ENCODE measurements at places on chromosomes 7 and 10.

DNA sequence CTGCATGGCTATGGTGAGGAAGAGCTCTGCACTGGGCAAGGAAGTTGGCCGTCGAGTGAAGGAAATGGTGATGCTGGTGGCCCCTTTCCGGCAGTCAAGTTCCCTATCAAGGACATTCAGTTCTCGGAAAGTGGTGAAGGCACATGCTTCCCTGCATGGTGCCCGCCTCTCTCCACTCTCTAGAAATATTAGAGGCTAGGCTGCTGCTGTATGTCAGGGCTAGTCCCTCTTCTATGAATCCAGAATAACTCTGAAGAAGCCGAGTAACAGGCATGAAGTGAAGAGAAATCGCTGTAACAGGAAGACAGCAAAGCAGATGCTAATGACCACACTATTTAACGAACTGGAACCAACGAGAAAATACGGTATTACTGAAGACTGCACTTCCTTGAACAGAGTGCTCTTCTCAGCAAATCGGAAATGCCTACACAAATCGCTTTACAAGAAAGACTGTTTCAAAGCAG is 5.4 kb downstream of the IDI1 start:
- no peak for DNase-seq

DNA sequence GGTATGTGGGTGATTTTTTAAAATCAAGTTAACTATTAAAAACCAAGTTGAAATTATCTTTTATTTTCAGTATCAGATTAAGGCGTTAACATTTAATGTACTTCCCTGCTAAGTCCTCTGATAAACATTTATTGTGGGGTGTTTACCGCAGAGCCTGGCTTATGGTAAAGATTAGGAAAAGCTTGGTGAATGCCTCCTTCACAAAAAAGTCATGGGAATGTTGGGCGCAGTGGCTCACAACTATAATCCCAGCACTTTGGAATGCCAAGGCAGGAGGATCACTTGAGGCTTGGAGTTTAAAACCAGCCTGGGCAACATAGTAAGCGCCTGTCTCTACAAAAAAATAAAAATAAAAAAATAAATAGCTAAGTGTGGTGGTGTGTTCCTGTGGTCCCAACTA is 53.3 kb downstream of the WAC start:
- no peak for DNase-seq

- DNase-seq: peak; percentile 79
Observed at GRCh38 chr7:152076324-152076821, 50.9 kb downstream of the GALNT11 start.

- DNase-seq: no peak
Observed at GRCh38 chr7:131931370-131931769, 374.9 kb upstream of the PODXL start.

GRCh38 chr7:20839987-20840386 is 53.3 kb upstream of the SP8 start:
- no peak for DNase-seq

DNA sequence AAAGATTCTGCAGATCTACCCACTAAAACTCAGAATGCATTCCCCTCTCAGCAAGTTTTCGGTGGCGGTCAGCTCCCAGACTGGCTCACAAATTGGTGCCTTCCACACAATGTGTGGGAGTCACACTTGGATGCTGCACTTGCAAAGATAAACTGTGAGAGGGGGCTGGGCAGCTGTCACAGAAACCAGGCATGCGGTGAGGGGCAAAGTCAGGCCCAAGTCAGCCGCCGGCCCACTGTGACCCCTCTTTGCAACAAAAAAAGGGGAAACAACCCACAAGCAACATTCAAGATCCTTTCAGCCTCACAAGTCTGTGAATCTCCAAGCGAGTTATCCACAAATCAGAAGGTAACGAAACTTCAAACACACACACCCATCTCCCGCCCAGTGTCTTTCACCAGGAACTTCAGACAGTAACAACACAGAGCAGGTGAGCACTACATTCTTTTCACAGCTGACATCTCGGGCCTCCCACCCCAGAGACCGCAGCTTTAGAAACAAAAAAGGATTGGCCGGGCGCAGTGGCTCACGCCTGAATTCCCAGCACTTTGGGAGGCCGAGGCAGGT is 32.0 kb downstream of the SNX8 start:
- DNase-seq: no peak

GRCh38 chr10:101563007-101563406 is 25.1 kb downstream of the POLL start:
- DNase-seq: no peak

GRCh38 chr10:114766470-114766869 is 55.1 kb upstream of the FHIP2A start:
- no peak for DNase-seq

GRCh38 chr10:96238646-96239623 is 32.4 kb downstream of the BLNK start:
- DNase-seq: peak; percentile 63

DNA sequence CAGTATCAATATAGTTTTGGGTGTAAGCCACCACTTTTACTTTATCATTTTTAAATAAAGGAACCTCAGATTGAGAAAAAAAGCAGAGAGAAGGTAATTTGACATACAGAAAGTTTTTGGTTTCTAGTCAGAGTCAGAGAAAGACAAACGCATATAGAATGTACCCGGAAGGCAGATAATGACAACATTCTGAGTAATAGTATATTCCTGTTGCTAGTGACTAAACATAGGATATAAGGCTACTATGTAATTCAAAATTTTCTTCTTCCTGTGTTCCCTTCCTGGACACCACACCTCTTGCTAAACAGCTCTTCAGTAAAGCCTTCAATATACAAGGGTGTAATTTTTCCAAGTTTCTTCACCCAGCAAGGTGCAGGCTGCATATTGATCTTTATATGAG is 597.6 kb downstream of the PCDH15 start:
- DNase-seq: no peak

Measured in LNCaP clone FGC (cell line).